HTR-8/SVneo (cell line): ENCODE measurements at places on chromosomes 3 and 15.

DNA sequence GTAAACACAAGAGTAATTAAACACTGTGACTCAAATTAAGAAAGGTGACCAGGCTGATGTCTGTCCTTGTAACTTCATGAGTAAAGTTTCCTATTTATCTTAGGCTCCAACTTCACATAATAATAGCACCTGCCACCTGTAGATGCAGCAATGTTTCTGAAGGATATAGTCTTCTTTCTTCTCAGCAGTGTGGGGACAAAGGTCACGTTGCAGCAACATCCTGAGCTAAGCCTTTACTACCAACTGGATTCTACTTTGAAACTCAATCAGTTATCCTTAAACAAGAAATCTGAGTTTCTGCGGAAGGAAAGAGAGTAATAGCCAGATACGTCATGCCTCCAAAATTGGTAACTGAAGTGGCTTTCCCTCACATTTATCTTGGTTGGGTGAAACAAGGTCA is 253.1 kb downstream of the RBMS3 start:
- DNase-seq = no peak

- no peak for DNase-seq
Observed at GRCh38 chr15:60735559-60736047, 256.7 kb upstream of the ICE2 start.

GRCh38 chr15:93987068-93987467 is 244.3 kb upstream of the MCTP2 start:
- DNase-seq = no peak

DNA sequence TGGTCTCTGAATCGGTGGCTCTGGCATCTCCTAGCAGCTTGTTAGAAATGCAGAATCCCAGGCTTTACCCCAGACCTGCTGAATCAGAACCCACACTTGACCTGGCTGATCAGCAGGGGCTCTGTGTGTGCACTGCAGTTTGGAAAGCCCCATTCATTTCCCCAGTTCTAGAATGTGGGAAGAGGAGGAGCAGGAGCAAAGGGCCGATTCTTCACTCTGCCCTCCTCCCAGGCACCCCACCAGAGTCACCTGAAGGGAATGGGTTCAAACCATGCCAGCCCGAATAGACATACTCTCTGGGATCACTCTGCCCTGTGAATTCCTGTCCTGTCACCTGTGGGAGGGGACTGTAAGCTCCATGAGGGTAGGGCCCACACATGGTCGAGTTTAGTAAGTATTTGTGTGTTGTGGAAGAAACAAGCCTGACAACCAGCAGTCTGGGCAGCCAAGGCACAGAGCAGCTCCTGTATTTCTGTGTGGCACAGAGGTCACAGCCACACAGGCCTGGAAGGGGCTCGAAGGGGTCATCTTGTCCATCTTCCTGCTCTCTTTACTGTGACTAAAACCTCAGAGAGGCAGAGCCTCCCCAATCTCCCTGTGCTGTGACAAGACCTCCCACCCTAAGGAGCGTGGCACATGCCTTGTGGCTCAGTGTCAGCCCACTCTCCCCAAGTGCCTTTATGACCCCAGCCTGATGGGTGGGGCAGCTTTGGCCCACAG is 29.0 kb upstream of the HHATL start:
- DNase-seq = no peak

DNA sequence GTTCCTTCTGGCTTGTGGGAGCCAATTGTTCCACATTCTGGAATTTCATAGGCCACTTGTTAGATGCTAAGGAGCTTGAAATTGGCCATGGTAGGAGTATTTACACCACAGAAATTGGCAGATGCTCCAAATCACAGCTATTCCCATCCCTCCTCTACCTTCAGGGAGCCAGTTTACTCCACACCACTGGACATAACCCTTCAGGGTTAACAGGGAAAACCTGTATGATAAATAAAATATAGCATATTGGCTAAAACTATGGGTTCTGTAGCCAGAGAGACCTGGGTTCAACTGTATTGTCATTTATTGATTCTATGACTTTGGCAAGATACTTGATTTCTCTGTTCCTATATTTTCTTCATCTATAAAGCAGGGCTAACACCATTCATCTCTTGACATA is 384.2 kb upstream of the PROK2 start:
- no peak for DNase-seq

DNA sequence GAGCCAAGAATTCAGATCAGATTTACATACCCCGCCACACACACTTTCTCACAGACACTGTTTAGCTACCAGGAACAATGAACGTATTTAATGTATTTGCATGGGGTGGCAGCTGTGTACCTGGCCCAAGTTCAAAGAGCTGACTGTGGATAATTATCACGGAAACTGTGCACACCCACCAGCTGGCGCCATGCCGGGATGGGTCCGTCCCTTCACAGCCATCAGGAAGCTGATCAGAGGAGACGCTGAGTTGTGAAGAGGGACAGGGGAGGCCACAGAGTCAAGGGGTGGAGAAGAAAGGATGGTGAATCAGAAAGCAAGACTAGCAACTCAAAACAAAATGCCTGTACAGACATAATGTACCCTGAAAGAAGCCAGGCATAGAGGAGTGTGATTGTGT is 13.1 kb upstream of the PLA2G4D start:
- DNase-seq = no peak

DNA sequence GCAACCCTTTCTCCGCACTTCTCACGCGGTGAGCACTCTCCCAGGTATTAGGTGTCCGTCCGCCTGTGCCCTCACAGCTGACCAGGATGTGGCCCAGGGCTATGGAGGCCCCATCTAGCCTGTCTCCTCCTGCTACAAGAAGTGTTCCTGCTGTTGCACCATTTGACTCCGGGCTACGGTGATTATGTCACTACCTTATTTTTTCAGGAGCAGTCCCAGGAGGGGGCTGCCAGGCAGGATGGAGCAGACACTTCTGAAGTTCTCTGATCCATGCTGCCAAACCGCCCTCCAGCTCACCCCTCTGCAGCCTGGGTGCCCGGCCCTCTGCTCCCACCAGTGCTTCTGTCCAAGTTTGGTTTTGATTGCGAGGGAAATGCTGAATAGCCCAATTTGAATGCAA is 36.9 kb downstream of the ZXDC start:
- DNase-seq = no peak

GRCh38 chr3:11718637-11719405 is 75.1 kb upstream of the VGLL4 start:
- DNase-seq = peak; percentile 45

GRCh38 chr3:164208821-164209220 is 869.5 kb downstream of the SI start:
- no peak for DNase-seq

DNA sequence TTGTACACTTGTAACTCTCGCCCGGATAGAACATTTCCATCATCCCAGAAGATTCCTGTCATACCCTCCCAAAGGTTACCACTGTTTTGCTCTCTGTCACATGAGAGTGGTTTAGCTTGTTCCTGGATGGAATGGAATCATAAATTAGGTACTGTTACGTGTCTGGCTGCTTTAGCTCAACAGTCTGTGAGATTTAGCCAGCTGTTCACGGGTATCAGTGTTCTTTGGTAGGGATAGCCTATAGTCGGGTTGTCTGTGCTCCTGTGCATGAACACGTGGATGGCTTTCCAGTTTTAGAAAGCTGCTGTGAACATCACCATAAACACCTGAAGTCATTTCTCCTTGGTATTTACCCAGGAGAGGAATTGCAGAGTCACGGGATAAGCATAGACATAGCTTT is 58.2 kb upstream of the NR2C2 start:
- DNase-seq = no peak

DNA sequence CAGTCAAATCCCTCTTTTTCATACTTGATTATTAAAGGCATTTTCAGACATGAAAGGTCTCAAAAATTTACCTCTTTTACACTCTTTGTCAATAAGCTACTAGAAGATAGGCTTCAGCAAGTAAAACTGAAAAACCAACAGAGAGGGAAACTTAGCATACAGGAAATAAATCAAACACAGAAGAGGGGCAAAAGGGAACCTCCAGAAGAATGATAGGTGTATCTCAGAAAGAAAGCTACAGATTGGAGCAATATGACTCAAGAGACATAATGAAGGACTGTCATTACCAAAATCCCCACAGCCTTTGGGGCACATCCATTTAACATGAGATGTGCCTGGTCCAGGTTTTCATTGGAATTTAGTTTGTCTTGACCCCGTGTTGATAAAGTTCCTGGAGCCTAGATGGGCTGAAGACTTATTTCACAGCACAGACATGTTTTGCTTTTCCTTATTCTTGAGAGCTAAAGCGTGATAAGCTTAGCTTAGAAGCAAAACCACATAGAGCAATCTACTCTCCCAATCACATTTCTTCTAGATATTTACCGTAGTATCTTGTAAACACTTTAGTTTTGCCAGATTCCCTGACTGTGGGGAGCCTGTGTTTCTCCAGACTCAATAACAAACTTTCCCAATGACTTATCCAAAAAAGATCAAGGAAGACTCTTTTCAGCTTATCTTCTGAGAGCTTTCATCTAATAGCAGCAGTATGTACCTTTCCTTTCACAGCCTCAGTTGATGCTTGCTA is 11.7 kb downstream of the LRRFIP2 start:
- no peak for DNase-seq
